ENCODE measurements at places on chromosomes 3 and 15.

DNA sequence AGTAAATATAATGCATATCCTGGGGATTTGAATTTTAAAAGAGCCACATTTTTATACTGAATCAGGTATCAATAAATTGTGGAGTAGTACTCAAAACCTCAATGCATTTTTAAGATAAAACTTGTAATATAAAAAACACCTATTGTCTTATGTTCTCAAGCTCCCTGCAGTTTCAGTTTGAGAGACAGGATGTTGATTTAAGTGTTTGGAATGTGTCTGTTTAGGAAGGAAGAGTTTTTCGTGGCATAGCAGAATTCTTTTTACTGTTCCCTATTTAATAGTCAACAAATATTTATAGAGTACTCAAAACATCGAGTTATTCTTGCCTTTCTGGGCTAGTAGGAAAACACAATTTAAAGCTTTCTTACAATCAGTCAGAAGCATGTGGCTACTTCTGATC lies 146.1 kb upstream of the BCHE start:
- no peak for DNase-seq

DNA sequence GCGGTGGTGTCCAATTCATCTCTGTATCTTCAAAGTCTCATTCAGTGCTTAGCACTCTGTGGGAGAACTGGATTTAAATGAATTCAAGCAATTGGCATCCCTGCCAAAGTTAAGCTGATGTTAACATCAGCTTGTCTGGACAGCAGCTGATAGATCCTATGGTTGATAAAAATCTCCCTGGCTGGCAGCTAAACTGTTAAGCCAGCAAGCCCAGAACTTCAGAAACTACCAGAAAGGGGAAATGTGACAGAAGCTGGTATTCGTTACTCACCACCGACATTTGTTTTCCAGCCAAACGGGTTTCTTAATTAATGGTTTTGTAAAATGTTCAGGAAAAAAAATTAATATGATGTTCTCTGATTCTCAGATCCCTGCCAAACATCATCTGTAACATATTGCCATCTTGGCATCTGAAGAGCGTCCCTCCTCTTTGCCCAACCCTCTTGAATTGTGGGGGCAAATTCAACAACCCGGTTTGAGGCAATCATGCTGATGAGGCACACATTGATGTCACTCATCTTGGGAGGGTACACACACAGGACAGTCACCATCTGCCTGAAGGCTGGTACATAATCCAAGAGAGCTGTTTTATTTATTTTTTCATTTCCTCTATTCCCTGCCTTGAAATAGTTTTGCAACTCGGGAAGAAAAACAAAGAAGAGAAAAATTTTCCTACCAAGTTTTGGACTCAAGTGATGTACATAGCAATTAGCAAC lies 76.3 kb upstream of the ABHD17C start:
- DNase-seq = no peak

- no peak for DNase-seq
Observed at GRCh38 chr3:185371306-185372074, 8.6 kb downstream of the MAP3K13 start.

DNA sequence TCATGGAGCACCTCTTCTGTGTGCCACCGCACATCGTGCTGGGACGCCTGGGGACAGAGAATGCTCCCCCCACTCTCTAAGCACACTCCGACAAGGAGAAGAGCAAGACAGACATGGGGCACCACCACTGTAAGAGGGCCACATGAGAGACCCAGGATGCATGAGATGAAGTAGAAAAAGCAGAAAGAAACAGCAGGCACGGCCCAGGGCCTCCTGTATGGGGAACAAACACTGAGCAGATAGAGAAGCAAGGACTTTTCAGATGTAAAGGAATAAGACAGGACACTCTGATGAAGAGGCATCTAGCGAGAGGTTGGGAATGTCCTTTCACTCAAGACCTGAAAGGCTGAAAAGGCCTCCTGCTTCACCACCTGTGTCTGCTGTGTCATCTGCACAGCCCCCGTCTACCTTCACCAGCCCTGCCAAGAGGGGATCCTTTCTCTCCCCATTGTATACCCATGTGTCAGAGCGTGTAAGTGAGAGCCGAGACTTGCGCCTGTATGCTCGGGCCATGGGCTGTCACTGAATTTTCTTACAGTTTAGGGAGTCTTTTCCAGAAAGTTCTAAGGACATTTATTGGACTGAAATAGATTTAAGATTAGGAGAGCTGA lies 125.6 kb downstream of the LRRK1 start:
- DNase-seq = no peak

GRCh38 chr3:30286007-30286669 lies 320.3 kb upstream of the TGFBR2 start:
- no peak for DNase-seq
